ENCODE measurements at places on chromosomes 11 and 22. TPM values are rescaled to one million over a fixed set of nuclear protein-coding genes. Genes with fewer than 3 reads are reported as not detected.

DNA sequence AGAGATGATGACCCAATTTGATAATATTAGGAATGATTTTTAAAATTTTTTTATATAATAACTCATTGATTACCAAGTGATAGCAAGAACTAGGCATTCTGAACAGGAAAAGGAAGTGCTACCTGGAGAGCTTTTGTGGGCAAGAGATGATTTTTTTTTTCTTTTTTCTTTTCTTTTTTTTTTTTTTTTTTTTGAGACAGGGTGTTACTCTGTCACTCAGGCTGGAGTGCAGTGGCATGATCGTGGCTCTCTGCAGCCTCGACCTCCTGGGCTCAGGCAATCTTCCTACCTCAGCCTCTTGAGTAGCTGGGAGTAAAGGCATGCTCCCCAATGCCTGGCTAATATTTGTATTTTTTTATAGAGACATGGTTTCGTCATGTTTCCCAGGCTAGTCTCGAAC is 40.4 kb downstream of the TNRC6B start:
- DNase-seq = no peak

The OR5P2 gene
- not detected for total RNA-seq

The LRRC55 gene
- not detected for total RNA-seq

The RFPL3 gene
- total RNA-seq = not detected

DNA sequence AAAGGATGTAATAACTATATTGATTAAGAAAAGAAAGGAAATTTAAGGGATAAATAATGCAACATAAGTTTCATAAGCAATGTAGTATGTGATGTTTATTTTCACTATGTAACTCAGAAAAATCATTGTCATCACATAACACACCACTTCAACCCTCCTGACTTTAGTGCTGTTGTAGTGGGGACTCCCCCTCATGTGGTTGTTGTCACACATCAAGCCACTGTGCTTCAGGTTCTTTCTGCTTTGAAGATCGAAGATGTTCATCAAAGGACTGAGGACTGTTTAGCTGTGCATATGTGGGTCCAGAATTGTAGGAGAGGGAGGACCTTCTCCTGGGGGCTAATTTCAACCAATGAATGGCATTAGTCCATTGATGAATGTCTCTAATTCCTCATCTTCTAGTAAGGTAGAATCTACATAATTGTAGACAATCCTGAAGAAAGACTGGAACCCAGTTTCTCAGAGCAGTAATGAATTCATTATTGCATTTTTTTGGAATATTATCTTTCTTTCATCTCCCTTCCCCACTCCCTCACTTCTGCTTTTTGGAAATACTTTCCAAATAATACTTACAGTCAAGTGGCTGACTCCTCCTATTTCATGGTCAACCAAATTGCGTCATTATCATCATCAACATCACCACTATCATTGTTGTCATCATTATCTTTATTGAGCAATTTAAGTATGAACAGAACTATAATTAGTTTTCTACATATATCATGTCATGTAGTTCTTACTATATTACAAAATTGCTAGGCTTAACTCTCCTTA is 9.8 kb upstream of the CARD16 start:
- DNase-seq = no peak

- DNase-seq = no peak
Observed at GRCh38 chr11:18849406-18849805, 57.8 kb upstream of the PTPN5 start.

DNA sequence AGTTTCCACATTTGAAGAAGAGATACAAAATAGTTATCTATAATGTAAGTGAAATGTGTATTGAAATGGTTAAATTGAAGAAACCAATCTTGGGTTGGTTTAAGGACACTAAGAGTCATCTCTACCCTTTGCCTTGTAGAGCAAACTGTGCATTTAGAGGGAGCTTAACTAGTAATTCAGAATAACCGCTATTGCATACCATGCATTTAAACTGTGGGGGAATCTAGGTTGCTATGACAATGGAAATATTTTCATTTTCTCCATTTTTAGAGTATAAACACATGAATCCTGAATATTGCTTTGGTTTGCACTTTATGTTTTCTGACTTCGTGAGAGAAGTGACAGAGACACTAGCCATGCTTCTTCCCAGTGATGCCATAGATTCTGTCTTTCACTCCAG is 39.7 kb downstream of the FAT3 start:
- DNase-seq = no peak

DNA sequence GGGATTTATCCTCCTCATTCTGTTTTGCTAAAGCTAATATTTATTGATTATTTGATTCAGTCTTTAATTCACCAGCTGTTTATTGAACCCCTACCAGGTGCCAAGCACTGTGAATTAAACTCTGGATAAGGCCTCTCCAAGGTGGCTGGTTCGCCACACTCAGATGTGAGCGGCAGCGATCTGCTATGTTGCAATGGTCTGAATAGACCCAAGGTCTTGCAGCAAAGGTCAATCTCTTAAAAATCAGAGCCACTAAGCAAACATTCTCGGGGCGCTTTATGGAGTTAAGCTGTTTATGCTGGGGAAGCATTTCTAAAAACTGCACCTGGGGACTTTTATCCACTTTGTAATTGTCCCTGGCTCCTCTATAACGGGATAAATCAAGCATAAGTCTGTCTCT is 10.5 kb upstream of the TSPAN18 start:
- DNase-seq = no peak

- DNase-seq = no peak
Observed at GRCh38 chr11:119701591-119702549, 27.1 kb downstream of the NECTIN1 start.

The TEF gene
- 2.8 TPM for total RNA-seq

The FXYD2 gene
- 8.3 TPM for total RNA-seq

DNA sequence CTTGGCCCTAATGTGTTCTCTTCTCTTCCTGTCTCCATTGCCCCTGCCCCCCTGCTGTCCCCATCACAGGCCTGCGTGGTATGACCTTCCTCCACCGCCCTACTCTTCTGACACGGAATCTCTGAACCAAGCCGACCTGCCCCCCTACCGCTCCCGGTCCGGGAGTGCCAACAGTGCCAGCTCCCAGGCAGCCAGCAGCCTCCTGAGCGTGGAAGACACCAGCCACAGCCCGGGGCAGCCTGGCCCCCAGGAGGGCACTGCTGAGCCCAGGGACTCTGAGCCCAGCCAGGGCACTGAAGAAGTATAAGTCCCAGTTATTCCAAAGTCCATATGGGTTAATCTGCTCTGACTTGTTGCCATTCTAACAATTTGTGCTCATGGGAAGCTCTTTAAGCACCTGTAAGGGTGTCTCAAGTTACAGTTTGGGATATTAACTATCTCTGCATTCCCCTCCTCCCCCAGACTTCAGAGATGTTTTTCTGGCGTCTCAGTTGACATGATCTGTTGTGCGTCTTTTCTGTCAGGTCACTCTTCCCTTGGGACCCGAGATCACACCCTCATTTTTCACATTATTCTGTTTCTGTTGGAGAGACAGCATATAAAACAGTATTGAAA is 60.0 kb downstream of the COMMD9 start:
- DNase-seq = no peak

The EHF gene
- total RNA-seq = not detected

GRCh38 chr11:12086271-12087074 is 23.9 kb upstream of the MICAL2 start:
- DNase-seq = no peak

The OLFML1 gene
- not detected for total RNA-seq

The CASP1 gene
- total RNA-seq = 38.9 TPM

The SCARF2 gene
- 0.16 TPM for total RNA-seq

The SEC14L6 gene
- not detected for total RNA-seq

The JHY gene
- total RNA-seq = 3.2 TPM

The HBE1 gene
- not detected for total RNA-seq

DNA sequence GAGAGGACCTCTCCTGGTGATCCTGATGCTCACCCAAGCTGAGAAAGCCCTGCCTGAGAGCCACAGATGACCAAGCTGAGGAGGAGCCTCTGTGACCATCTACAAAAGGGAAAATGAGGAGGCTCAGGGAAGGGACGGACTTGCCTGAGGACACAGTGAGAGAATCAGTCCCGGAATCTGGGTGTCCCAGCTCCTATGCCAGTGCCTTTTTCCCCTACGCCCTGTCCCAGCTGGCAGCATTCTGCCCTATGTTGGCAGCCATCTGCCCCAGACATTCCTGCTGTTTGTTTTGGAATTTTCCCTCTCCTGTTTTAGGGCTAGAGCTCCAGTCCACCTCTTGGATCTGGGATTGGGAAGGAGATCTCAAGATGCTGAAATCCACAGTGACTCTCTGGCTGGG is 54.6 kb downstream of the C11orf58 start:
- no peak for DNase-seq

DNA sequence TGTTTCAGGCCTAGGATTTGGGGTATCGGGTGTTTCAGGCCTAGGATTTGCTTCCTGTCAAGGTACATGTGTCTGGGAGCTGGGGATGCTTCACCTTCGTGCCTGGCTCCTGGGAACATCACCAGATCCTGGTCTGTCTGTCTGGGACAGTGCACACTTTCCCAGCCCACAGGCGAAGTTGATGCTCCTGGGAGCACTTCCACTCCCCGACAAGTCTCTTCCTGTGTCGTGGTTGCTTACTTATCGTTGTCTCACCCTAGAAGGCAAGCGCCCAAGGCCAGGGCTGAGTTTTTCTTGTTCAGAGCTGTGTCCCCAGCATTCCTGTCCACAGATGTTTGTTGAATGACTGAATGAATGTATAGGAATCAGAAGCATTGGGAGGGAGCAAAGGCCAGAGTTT is 71.5 kb downstream of the LINC01488 start:
- DNase-seq = no peak

DNA sequence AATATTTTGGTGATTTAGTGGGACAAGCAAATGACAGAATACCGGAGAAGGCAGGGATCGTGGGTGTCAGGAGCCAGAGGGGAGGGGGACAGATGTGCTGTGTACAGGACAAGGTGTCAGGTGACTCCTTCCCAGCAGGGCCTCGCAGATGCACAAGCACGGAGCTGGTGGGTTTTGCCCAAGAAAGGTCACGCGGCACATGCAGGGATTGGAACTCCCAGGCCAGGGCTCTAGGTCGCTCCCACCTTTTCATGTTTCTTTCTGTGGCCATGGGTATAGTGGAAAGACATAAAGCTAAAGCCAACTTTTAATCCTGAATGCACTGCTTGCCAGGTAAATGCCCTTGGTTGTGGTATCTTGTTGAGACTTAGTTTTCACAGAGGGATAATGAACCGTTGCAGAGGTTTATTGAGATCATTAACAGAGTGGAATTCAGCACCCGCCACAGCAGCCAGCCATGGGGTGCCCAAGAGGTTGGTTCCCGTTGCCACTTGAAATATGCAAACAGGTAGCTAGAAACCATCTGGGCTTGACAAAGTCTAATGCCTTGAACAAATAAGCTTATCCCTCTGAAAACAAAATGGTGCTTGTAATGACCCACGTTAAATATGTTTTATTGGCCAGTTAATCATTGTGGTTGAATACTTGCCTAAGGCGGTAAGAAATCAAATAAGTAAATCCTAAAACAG is 10.1 kb downstream of the C22orf23 start:
- DNase-seq = no peak

The TTLL12 gene
- total RNA-seq = 106 TPM

DNA sequence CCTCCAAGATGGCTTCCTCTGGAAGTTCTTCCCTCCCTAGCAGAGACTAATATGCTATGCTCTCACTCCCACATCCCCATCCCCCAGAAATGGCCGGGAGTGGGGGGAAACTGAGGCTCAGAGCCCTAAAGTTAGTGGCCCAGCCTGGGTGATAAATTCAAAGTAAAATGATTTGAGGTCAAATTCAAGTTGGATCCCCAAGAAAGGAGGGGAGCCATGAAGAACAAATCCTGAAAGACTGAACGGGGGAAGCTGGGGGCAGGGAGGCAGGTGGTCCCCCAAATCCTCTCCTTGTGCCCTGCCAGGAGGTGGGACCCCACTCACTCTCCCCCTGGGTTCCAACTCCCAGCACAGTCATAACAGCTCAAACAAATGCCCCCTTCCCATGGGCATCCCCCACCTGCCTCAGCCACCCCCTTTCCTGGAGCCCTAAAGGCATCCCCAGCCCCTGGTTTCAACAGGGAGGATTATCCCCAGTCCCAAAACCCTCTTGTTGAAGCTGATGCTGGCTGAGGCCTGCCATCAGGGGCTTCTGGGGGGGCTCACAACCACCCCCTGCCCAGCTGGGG is 1.1 kb downstream of the CBX6 start:
- DNase-seq = no peak

- peak; percentile 44 for DNase-seq
Observed at GRCh38 chr11:123654566-123655081, at the start of gene SCN3B. TSS of gene SCN3B (minus strand) at chr11:123654624. CDS start at chr11:123653801, 823 bp downstream.

- no peak for DNase-seq
Observed at GRCh38 chr22:20316844-20317401, 2.9 kb downstream of the DGCR6L start.

The ANO5 gene
- 0.02 TPM for total RNA-seq

The MRGPRX4 gene
- total RNA-seq = not detected

The SHANK3 gene
- 0.30 TPM for total RNA-seq

DNA sequence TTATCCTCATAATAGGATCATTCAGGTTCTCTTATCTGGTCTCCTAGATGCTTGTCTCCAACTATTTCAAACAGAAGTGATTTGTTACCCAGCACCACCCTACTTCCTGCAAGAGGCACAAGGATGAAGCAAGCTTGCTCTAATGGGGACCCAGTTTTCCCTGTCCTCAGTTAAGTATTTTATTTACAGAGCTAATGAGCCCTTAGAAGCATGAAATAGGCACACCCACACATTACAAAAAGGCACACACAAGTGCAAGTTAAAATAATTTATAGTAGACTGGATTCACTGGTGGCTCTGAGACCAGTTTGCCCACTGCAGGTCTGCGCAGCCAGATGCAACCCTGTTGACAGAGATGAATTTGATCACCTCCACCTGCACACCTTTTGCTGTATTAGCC is 167.5 kb downstream of the KIRREL3 start:
- DNase-seq = no peak

The SLC17A6 gene
- total RNA-seq = not detected

DNA sequence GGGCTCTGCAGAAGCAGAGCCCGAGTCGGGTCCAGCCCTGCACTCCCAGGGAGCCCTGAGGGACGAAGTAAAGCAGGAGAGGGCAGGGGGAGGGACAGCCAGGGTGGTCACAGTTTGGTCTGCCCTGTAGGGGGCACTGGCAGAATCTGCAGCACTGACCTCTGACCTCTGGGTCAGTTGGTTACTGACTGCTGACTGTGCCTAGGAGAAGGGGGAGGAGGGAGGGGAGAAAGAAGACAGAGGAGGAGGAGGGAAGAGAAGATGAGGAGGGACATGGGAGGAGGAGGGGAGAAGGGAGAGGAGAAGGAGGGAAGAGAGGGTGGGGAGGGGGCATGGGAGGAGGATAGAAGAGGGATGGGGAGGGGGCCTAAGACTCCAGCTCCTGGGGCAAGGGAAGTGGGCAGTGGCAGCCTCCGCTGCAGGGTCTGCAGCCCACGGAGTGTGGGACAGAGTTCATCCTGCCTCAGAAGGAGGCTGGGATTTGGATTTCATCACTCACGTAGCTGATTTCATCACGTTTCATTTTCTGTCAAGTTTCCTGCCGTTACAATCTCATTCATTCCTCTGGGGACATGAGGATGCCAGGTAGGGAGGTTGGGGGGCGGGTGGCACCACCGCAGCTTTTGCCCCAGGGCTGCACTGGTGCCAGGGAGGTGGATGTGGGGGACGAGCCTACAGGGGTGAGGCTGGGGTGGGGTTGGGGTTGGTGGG is 55.2 kb downstream of the FLRT1 start:
- DNase-seq = no peak

All from activated naive CD8-positive, alpha-beta T cell treated with anti-CD3 and anti-CD28 coated beads for 36 hours (primary cell).